ENCODE measurements at places on chromosomes 5 and 9. TPM values are rescaled to one million over a fixed set of nuclear protein-coding genes. Genes with fewer than 3 reads are reported as not detected.
A peak's percentile ranks its signal among the peaks of the same experiment; 100 is the strongest.

BARHL1 gene
- total RNA-seq = not detected

BTNL8 gene
- not detected for total RNA-seq

NME5 gene
- total RNA-seq = 3.5 TPM

FAM240B gene
- not detected for total RNA-seq

GPR151 gene
- total RNA-seq = not detected

DNA sequence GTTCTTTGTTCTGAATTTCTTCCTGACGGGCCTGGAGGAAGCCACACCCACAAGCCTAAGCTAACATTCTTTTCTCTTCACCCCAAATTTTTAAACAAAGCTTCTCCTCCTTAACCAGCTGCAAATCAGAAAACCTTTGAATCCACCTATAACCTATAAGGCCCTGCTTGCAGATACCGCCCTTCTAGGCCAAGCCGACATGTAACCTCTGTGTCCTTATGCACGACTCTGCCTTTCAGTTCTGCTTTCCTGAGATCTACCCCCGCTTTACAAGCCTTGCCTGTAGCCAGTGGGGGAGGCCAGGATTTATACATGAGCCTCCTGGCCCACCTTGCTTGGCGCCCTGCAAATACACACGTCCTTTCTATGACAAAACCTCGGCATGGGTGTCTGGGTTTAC is 19.3 kb downstream of the BRD9 start:
- DNase-seq = no peak

- DNase-seq = no peak
These were observed 36.2 kb upstream of the OTULIN start for GRCh38 chr5:14628346-14628745.

DNA sequence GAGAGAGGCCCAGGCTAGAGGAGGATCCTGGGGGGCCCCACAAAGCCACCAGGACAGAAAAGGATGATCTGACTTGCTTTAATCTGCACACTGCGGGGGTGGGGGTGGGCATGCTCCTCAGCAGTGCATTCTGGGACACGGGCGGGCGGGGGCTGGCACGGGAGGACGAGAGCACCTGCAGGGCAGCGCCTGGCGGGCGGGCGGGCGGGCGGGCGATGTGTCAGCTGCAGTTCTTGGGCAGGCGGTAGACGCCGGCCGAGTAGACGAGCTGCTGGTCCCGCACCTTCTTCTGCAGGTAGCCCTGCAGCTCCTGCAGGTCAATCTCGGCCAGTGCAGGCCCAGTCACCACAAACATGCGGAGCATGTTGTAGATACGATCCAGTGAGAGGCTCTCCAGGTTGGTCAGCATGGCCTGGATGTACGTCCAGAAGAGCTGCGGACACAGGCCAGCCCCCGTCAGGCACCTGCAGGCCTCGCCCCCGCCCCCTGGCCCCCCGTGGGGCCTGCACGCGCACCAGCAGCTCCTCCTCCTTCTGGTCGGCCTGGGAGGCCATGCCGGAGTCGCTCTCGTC is 3.0 kb upstream of the TMEM210 start:
- no peak for DNase-seq

GRCh38 chr5:619444-619843 is 7.3 kb downstream of the CEP72 start:
- peak; percentile 48 for DNase-seq

- no peak for DNase-seq
These were observed 14.4 kb upstream of the GRXCR2 start for GRCh38 chr5:145887217-145887616.

DNA sequence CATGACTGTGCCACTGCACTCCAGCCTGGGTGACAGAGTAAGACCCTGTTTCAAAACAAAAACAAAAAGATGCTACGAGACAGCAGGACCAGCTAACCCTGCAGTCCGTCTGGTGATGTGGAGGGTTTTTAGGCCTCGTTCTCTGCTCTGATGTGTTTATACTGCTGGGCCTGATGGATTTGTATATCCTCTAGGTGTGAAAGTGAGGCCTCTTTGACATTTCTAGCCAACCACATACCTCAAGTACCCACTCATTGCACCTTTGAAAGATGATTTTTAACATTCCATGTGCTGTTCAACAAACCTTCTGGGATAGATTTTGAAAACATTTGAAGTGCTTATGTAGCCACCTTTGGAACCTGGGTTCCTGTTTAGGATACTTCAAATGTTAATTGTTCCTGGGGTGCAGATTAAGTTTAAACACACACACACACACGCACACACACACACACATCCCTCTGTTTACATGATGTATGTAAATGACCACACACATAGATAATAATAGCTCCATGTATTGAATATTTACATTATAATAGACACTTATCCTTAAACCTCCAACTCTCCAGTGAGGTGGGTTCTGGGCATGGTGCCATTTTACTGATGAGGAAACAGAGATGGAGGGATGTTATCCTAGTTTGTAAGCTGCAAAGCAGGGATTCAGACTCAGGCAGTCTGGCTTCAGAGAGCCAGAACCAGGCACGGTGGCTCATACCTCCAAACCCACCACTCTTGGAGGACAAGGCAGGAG is 48.8 kb upstream of the GOLPH3 start:
- DNase-seq = no peak

- DNase-seq = no peak
These were observed 539.5 kb downstream of the EBF1 start for GRCh38 chr5:158560170-158560569.

- DNase-seq = no peak
These were observed 28.4 kb upstream of the EBF1 start for GRCh38 chr5:159128070-159128541.

- no peak for DNase-seq
These were observed 271.5 kb downstream of the NR3C1 start for GRCh38 chr5:143131972-143132371.

- DNase-seq = peak; percentile 58
These were observed 51.4 kb upstream of the OLFM1 start for GRCh38 chr9:135035781-135036760.

DNA sequence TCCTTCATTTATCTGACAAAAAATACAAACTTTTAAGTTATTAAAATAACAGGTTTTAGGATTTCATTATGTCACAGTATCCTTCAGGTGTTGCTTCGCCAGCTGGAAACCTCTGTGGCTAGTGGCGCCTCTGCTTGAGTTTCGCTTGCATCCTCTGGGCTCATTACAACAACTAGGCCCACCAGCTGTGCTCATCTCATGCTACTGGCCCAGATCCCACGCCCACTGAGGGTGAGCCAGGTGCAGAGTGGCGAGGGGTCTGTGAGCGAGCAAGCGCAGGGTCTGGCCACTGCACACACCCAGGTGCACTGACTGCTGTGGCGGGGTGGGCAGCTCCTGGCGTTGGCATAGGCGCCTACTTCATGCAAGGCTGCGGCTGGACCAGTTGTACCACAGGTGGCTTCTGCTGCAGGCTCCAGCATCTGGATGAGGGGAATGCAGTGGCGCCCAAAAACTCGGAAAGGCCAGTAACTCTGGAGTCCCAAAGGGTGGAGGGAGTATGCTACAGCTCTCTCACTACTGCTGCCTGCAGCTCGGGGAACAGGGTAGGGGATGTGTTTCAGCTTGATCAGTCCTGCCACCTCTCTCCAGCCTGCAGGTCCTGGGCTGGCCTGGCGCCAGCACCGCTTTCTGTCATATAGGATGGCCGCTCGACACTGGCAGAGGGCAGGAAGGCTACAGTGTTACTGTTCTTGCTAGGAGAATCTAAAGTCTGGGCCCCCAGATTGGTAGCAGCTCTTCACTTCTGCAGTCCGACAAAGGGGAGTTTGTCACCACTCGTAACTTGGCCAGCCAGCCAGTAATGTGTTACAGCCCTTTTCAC is 452.1 kb downstream of the TUSC1 start:
- DNase-seq = no peak

DNA sequence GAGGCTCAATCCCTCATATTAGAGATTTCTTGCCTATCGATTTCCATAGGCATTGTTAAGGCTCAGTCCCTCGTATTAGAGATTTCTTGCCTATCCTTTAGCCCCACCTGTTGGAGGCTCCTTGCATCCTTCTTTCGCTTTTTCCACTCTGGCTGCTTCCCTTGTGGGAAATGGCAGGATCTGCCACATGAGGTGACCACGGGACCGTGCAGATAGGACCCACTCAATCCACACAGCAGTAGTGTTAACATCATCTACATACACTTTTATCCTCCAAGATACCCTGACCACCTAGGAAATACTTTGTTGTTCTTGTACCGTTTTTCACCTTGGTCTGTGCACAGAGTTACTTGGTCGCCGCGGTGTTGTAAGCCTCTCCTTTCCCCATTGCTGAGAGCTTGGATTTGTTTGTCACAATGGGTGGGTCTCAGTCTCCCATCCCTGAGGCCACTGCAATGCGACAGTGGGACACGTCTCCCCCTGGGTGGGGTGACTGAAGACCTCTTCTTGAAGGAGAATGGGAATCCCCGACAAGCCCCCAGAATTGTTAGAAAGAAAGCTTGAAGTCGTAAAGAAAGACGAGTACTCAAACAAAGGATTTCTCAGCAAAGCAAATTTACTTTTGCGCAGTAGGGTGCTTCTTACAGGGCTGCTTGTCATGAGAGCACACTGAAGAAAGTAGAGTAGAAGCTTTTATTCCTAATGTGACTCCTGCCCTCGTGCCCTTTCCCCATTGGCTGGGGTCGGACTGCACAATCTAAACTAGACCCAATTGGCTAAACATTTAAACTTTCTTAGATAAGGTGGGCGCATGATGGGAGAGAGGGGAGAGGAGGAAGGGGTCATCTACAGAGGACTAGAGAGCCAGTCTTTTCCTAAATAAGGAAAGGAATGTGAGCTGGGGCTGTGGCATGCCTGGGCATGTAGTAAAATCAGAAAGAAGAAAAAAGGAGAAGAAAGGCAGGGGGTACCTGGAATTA is 19.8 kb downstream of the IFT74 start:
- no peak for DNase-seq

DNA sequence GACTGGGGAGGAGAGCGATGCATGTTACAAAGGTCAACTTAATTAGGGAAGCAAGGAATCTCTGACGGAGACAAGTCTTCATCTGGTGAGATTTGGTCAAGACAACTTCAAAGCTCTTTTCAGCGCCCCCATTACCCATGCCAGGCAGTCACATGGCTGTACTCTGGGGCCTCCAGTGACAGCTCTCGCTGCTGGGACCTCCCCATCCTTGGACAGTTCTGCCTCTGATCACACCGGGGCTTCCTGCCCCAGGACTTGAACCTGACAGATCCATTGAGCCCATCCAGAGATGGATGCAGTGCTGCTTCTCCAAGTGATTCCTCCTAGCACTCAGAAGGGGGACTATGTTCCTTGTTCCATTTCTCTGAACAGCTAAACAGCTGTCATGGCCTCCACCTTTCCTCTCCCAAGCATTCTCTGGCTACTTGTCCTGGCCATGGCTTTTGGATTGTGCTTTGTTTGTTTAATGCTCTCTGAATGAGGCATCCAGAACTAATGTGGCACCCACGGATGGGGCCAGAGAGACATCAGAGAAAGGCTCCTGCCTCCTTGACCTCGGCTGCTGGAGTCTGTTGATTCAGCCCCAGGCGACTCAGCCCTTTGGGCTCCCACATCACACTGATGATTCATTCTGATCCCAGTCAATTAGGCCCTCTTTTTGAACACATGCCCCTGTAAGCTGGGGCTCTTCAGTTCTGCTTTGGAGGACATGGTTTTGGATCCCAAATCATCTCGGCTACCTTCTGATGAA is 122.1 kb upstream of the ADAMTS16 start:
- no peak for DNase-seq

- DNase-seq = no peak
These were observed 192.0 kb downstream of the ARHGAP26 start for GRCh38 chr5:142962174-142962533.

GRCh38 chr5:60835554-60835953 is 8.5 kb downstream of the ELOVL7 start:
- DNase-seq = no peak

DNA sequence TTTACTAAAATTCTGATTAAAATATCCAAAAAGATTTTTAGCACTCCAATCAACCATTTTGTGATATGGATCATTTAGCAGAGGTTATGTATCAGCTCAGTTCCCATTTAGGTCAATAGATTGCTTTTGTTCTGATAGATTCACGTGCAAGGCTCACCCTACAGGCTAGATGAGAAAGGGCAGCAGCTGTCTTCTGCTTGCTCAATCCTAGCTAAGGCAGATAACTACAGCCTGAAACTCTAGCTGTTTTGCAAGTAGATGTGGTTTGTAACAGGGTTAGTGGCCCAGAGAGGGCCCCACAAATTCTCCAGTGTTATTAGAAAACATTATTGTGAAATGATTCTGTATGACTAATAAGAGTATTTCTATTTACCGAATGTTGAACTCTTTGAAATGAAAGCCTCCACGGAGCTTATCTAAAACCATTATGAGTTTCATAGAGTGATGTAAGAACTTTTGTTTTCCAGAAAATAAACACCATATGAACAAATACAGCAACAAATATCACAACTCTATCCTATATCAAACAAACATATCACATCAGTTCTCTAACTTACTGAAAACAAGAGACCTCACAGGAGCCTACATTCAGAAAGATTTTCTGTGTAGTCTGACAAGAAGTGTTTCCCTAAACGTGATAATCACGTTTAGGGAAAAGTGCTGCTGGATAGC is 841.9 kb upstream of the ACO1 start:
- DNase-seq = peak; percentile 60

DNA sequence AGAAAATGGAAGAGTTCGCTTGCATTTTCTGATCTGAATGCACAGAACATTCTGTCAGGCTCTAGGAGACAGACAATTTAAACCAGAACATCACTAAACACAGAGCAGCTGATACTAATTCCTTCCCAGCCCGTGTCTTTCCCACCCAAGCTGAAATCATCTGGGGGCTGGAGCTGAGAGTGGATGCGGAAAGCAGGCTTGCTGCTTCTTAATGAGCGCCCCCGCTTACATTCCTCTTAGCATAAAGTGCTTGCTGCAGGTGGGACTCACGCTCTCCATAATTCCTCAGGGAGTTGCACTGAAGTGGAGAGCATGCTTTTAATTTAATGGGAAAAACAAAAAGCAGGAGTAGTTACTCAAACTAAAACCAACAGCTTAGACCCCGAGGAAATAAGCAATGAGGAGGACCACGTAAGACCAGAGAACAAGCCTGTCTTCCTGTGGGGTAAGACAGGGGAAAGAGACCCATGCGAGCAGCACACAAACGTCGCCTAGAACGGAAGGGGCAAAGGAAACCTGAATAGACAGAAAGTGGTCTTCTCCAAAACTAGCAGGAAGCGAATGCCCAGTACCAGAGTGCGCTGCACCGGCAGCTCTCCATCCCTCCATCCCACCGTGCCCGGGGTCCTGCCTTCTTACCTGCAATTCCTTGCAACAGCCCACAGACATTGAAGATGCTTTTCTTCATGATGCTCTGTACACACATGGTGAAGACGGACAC is 139.3 kb downstream of the LHFPL2 start:
- no peak for DNase-seq

GRCh38 chr9:124694414-124695279 is 76.5 kb downstream of the NR6A1 start:
- no peak for DNase-seq

GRCh38 chr5:112276991-112277390 is 142.1 kb downstream of the EPB41L4A start:
- no peak for DNase-seq

DNA sequence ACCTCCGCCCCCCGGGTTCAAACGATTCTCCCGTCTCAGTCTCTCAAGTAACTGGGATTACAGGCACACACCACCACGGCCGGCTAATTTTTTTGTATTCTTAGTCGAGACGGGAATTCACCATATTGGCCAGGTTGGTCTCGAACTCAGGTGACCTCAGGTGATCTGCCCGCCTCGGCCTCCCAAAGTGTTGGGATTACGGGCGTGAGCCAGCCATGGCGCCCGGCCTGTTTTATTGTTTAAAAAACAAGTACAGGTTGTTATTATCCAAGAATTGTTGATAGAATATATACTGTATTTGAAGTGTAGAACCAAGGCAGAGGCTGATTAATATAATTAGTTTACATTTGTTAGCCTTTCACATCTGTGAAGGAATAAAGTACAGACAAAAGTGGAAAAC is 8.9 kb downstream of the PARP8 start:
- no peak for DNase-seq

GRCh38 chr9:37141015-37141414 is 20.6 kb downstream of the ZCCHC7 start:
- no peak for DNase-seq
